Stimulated activated CD4-positive, alpha-beta T cell treated with anti-CD3 and anti-CD28 coated beads, Interleukin-12 subunit alpha, Interleukin-12 subunit beta, amount 100 ng/mL, for 48 hours (primary cell): ENCODE measurements at places on chromosomes 1 and 21.

DNA sequence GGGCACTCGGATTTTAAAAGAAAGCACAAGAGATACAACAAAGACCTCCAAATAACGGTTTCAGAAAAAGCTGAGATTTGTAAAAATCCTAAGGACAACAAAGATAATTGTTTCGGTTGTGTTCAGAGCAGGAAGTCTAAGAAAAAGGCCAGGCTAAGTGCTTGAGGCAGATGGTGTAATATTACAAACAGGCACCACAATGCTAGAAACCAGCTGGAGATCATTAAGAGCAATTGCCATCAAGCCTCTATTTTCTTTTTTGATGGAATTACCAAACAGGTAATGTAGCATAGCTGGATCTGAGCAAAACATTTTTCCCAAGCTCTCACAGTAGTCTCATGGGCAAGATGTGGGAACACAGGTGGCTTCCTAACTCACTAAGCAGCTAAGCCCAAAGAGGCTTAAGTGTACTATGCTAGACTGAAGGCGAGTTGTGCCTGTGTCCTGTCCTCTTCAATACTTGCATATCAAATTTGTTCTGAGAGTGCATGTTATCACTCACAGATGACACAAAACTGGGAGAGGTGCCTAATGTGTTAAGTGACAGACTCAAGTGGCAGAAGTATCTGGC, 161.6 kb downstream of the GLUL start:
- DNase-seq = no peak

GRCh38 chr1:227891223-227891954, 56.3 kb downstream of the WNT9A start:
- DNase-seq = no peak

- no peak for DNase-seq
Observed at GRCh38 chr1:3653286-3653618, 936 bp downstream of the TP73 start.

DNA sequence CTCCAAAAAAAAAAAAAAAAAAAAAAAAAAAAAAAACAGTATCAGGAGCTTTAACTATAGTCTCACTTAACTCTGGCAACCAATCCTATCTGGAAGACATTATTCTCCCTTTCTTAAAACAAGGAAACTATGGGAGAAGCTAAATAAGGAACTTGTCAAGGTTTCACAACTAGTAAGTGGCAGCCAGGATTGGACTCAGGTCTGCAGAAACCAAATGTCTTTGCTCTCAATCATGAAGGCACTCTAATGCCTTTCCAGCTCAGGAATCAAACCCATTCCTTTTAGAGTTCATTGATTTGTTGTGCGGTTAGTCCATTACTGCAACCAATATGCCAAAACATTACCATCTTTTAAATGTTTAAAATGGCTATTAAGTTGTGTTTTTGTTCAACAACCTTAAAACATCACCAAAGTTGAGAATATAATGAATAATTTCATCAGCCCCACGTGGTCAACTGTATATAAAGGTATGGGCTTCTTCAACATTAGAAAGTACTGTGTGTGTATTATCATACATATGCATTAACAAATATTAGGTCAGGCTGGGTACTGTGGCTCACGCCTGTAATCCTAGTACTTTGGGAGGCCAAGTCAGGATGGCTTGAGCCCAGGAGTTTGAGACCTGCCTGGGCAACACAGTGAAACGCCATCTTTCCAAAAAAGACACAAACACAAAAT, 1.5 kb downstream of the EPRS1 start:
- no peak for DNase-seq

DNA sequence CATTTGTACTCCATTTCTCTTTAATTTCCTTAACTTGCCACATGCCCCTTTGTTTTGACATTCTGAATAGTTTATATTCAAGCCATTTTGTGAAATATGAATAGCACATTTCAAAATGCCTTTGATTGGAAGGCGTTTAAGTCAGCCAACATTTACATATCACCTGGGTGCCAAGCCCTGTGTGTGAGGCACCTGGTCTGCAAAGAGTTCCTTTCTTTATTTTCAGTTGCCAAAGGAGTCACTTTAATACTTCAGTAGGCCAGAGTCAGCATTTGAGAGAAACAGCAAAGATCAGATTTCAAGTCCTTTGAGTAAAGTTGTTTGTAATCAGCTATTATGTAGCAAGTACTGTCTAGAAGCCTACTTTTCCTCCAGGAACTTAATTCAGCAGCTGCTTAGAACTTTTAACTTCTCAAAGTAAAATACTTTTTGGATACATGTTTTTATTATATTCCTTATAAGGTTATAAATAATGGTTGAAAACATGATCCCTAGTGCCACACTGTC, 70.8 kb downstream of the DTL start:
- DNase-seq = no peak

DNA sequence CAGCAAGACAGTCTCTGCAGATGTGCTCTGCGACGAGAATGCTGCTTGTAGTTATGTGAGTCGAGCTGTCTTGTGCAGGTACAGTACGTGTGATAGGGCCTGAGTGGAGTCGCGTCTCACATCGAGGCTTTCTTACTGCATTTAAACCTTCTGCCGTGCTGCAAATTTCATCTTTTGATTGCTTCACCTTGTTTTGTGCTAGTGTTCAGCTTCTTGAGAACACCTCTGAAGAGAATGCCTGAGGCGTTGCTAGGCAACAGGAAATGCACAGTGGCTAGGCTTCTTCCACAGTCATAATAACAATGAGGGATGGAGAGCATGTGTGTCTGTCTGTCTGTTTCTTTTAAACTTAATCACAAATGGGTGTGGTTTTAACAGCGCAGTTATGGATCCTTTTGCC, 52.9 kb downstream of the MRPS6 start:
- no peak for DNase-seq

- no peak for DNase-seq
Observed at GRCh38 chr1:225937048-225937968, 3.7 kb downstream of the LEFTY2 start.
